H9 (cell line): ENCODE measurements at places on chromosomes 5 and 9.

- no peak for DNase-seq
These were observed 28.0 kb downstream of the DNAJC21 start for GRCh38 chr5:34957321-34957720.

DNA sequence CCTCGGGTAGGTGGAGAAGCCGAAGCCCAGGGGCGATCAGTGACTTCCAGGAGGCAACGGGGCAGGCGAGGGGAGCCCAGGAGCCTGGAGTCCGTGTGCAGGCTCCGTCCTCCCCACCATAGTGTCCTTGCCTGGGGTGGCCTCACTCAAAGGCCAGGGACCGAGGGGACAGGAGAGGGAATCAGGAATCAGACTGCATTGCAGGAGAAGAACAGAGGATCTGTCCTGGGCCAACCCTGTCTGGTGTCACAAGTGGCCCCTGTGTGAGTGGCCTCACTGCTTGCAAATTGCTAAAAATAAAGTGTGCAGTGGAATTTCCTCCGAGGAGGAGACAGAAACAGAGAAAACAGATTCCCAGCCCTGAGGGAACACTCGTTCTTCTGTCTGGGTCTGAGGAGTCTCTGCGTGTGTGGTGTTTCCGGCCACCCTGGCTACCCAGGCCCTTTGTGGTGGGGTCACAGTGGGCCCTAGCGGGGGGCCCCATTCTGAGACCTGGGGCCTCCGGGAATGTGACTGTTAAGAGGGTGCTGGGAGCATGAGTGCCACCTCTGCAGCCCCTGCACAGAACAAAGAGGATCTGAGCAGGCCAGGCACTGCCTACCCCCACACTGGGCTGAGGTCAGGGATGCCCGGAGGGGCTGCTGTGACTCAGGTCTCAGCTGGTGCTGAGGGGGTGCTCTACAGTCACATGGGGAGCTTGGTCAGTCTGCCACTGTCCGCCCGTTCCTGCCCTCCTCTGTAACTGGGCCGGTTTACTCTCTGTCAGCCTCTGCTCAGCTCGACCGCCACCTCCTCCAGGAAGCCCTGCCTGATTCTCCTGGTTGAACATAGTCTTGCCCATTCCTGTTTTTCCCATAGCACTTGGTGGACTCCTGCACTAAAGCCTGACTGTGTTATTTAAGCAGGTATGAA lies 7.4 kb downstream of the TRAF1 start:
- no peak for DNase-seq

DNA sequence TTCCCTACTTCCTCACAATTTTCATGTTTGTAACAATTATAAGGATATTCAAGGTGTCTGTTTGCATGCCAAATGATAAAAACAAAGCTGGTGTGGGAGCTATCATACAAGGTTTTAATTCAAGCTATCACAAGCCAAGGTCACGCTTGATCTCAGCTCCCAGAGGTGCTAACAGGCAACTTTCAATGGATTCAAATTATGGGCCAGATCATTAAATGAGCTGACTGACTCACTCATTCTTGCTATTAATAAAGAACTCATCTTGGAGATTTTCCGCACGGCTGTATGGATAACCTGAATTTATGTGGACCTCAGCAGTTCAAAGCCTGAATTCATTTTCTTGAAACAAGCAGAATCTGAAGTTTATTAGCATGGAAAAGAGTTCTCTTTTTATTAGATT lies 267.3 kb upstream of the CDH6 start:
- DNase-seq, result no peak

- no peak for DNase-seq
These were observed 101.0 kb downstream of the KCNT1 start for GRCh38 chr9:135802876-135803419.

GRCh38 chr5:106854105-106854687 lies 816.5 kb downstream of the EFNA5 start:
- no peak for DNase-seq

DNA sequence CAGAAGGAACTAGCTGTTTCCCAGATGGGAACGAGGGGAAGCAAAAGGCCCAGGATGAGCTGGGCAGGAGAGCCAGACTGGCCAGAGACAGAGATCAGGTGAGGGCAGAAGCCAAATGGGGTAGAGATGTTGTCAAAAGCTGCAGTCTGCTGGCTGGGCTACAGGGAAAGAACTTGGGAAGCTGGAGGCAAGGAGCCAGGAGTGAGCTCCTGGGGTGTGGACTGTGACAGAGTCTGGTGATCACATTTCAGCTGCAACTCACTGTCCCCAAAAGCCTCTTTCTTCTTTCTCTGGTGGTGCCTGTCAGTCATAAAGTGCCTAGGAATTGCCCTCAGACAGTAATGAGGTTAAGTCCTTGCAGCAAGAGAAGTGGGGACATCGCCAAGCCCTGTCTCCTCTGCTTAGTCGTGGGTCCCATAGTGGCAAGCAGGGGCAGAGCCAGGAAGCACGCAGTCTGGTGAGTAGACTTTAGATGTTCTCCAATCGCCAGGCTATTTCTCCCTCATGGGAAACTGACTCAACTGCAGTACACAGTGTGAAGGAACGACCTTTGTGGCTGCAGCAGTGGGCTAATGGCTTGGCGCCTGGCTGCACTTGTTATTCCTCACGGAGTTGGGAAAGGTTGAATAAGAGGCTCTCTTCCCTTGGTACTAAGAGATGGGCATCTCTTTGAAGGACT lies 2.5 kb upstream of the FSD1L start:
- DNase-seq, result no peak

- DNase-seq, result no peak
These were observed 29.1 kb upstream of the PRDM12 start for GRCh38 chr9:130635306-130635705.
